ENCODE measurements at places on chromosomes 6 and 20.

- DNase-seq: peak; percentile 21
Measured at GRCh38 chr20:56247954-56248782, at the start of gene MC3R. Gene MC3R, plus strand, starts transcription at chr20:56248732. Its CDS starts 112 bp downstream, at chr20:56248844.

DNA sequence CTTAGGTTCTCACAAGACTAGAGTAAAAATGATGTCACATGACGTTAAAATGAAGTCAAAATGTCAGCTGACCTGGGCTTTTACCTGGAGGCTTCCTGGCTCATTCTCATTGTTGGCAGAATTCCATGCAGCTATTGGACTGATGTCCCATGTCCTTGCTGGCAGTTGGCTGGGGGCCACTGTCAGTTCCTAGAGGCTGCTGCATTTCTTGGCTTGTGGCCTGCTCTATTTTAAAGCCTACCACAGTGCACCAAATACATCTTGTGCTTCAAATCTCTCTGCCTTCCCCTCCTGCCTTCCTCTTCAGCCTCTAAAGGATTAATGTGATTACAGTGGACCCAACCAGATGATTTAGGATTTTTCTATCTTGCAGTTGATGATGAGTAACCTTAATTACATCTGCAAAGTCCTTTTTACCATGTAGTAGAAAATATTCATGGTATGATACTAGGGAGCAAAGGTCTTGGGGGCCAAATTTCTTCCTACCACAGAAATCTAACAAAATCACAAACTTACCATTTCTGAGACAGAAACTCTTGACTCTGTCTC, 81.9 kb downstream of the FIG4 start:
- DNase-seq: no peak

- no peak for DNase-seq
Measured at GRCh38 chr6:148212366-148212765, 130.3 kb upstream of the SASH1 start.

DNA sequence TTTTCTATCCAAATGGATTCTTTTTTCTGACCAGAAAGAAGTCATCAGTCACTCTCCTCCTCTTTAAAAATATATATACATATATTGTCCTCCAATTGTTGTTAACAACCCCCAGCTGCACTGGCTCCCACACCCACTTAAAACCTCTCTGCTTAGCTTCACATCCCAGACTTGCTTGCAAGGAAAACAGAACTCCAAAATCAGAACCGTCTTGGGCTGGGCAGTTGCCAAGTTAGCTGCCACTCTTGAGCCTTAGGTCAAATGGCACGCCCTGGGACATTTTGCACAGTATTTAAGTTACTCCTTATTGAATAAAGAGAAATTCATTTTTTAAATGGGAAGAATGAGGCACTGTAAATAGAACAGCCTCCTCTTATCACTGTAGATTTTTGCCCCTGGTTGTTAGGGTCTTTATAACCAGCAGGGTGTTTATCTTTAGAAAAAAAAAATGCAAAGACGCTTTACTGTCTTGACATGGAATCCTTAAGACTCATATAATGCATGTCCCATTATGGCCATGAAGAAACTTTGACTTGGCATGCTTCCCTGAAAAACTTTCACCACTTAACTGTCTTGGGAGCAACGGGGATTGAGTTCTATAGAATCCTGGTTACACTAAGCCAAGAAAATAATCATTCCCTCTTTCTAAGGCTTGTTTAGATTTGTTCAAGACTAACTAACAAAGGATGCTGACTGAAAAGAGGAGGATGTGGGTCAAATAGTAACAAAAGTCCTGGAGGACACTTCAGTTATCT, 204.5 kb downstream of the ISM1 start:
- no peak for DNase-seq

- DNase-seq: no peak
Measured at GRCh38 chr6:164502833-164503232, 806.6 kb downstream of the C6orf118 start.

- DNase-seq: no peak
Measured at GRCh38 chr6:77774457-77774856, 121.6 kb downstream of the MEI4 start.

DNA sequence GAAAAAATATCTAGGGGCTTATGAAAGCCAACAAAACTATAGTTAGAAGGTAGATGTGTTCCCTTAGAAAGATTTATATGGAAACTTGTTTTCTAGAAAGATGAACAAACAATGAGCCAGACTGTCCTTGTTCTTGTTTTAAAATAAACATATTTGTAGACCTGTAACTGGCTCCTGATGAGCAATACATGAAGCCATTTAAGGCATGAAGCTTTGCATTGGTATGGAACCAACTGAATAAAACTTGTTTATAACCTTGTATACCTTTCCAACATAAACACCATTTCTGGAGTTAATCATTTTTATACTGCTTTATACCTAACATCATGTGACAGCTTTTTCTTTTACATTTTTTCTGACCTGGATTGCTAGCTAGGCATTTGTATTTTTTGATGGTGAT, 247.8 kb downstream of the PRL start:
- DNase-seq: no peak

DNA sequence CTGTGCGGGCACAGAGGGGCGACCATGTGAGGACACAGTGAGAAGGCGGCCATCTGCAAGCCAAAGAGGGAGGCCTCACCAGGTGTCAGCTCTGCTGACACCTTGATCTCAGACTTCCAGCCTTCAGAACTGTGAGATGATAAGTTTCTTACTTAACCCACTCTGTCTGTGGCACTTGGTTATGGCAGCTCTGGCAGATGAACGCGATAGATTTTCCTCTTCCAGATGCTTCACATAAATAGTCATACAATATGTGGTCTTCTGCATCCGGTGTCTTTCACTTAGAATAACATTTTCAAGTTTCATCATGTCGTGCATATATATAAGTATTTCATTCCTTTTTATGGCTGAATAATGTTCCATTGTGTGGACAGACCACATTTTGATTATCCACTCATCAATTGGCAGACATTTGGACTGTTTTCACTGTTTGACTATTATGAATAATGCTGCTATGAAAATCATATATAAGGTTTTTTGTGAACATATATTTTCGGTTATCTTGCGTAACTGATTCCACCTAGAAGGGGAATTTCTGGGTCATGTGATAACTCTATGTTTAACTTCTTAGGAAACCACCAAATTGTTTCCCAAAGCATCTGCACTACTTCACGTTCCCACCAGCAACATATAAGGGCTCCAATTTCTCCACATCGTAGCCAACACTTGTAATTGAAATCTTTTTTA, 30.2 kb downstream of the PRR18 start:
- DNase-seq: no peak

DNA sequence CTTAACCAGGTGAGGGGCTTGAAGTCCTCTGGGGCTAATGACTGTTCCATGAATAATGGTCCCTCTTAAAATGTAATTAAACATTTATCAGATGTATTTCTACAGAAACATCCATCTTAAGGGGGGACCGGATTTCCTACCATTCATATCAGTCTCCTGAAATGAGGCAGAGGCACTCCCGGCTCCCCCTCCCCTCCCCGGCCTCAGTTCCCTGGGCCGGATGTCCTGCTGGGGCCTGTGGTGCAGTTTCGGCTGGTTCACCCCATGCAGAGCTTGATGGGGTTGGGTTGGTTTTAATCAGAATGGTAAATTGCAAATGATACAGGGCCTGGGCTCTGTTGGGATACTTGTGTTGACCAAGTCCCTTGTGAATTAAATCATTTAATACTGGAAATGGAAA, 349.4 kb downstream of the PREX1 start:
- no peak for DNase-seq

DNA sequence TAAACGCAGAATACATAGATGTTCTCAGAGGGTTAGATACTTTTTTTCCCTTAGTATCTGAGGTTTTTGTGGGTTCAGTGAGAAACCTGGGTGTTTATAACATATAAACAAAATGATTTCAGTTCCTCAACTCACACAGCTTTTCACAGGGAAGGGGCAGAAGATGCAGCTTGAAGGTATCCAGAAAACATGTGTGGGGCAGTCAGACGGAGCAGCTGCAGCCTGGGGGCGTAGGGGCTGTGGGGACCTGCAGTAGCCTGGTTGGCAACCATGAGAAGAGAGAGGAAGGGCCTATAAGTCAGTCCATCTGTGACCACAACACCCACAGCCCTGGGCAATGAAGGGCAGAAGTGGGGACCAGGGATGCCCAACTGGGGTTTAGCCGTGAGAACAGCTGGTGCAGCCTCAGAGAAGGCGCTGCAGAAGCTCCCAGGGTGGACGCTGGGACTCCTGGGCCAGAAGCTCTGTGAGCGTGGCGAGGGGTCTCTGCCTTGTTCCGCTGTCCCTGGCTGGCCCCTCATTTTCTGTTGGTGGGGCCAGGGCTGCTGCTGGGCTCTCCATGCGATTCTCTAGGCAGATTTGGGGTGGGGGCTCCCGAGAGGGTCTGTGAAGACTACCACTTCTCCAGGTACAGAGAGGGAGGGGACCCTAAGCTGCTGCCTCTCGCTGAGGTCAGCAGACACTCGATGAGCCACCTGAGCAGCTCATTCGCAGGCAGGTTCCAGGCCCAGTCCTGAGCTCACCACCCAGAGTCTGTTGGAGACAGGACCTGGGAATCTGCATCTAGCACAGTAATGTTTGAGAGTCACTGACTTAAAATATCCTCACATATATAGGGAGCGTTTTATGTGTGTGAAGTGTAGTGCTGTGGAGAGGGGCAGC, 181.2 kb downstream of the ZDHHC14 start:
- no peak for DNase-seq

DNA sequence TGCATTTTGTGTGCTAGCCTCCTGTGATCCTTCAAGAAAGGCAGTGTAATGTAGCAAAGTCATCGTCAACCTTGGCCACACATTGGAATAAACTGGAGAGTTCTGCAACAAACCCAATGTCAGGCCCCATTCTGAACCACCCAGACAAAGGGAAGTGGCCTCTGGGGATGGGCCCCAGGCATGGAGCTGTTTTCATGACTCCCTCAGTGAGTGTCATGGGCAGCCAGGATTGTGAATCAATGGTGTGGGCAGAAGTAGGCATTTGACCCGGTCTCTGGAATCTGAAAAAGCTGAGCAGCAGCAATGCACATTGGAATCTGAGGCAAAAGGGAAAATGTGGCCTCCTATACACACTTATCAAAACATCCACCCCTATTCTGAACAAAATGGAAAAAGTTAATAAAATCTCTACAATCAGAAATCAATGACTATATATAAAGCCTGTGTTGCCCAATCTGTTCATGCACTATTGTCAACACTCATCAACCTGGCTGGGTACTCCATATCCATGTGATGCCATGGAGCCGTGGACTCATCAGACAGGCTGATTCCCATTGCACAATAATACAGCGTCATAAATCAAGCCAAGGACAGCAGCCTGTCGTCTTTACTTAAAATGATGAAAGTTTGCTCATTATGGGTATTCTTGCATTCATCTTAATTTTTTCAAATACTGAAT, 134.9 kb upstream of the STMND1 start:
- DNase-seq: no peak

DNA sequence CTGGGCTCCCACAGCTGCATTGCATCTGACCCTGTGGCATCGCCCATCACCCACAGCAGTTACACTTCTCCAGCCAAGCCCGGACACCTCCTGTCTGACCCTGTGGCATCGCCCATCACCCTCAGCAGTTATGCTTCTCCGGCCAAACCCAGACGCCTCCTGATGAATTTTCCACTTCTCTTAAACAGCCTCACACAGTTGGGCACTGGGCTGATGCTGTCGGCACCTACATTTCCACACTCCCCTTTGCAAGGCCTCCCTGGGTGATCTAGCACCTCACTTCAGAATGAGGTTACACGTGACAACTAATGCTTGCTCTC, 175.2 kb upstream of the ARID1B start:
- no peak for DNase-seq

DNA sequence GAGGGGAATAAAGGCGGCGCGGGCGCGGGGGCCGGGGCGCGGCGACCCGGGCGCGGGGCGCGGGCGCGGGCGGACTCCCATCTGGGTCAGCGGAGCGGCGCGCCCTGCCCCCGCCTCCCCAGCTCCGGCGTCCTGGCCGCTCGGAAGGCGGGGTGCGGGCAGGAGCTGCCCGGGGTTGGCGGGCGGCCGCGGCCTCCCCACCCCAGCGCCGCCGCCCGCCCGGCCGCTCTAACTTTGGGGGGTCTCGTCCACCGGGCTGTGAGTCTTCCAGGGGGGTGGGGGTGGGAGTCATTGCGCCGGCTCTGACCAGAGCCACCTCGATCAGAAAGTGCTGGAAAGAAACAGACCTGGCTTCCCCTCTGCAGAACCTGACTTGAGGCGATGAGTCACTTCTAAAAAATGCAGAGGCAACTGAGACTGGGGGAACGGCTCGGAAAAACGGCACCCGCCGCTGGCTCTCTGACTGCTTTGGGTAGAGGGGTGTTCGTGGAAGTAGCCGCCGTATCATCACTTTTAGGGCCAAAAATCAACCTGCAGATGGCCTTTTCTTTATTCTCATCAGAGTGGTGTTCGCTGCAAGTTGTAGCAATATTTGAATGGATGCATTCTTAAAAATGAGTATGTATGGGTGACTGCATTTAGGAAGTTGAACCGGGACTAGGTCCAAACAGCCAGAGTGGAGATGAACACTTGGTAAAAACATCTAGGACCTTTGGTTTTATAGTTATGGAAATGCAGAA, 667 bp downstream of the CAP2 start:
- no peak for DNase-seq

DNA sequence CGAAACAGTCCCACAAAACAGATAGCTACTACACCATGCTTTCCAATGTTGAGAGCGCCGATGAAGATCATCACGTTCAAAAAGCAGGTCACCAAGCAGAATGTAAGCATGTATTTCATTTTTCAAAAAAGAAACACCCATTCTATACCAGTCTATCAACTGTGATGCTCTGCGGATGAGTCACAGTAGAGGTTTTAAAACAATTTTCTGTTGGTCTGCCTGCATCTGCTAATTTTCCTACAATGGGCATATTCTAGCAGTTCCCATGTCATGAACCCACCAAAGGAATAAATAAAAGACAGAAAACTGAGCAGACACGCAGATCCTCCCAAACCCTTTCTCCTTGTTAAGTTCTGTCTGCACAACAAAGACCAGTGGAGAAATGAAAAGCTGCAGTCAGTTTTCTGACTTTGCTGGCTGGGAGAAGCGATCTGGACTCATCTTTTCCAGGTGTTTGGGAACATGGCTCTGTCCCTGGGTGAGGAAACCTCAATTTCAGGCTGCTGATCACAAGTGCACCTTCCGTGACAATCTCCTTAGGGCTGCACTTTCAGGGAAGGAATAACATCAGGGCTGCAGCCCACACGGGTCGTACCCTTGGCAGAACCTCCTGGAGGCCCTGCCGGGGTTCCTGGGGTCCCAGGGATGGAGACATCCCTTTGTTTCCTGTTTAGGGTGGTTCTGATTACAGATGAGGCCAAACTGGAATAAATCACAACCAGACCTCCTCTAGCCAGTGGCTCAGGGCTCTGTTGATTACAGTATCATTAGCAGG, 200.1 kb downstream of the BMP7 start:
- DNase-seq: no peak

GRCh38 chr6:132072831-132073230, 121.7 kb upstream of the CCN2 start:
- DNase-seq: no peak

DNA sequence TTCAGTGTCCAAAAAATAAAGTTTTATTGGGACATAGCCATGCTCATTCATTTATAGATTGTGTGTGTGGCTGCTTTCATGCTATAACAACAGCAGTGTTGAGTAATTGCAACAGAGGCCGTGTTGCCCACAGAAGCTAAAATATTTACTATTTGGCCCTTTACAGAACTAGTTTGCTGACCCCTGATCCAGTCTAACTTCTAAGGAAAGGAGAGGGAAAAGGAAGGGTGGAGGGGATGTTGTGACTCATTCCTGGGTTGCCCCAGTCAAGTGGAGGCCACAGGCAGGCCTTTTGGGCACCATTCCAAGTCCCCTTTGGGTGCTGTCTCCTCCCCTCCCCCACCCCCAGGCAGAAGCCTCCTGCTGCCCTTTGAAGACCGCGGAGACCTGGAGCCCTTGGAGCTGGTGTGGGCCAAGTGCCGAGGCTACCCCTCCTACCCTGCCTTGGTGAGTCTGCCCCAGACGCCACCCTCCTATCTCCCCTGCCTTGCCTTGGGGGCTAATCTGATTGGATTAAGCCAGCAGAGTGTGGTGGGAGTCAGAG, 28.4 kb downstream of the BRPF3 start:
- no peak for DNase-seq
